ENCODE measurements at places on chromosomes 3 and 15. TPM values are rescaled to one million over a fixed set of nuclear protein-coding genes. Genes with fewer than 3 reads are reported as not detected.

Gene WDR93
- total RNA-seq, result not detected

Gene SQOR
- 34.0 TPM for total RNA-seq

Gene KCNH8
- not detected for total RNA-seq

Gene CKMT1A
- total RNA-seq, result not detected

Gene ZDHHC19
- not detected for total RNA-seq

Gene CTXND1
- not detected for total RNA-seq

Gene PLSCR2
- not detected for total RNA-seq

Gene DAZL
- not detected for total RNA-seq

Gene LAMB2
- total RNA-seq, result 238 TPM

Gene ATP13A4
- total RNA-seq, result not detected

Gene SI
- not detected for total RNA-seq

Gene ITPKA
- 14.2 TPM for total RNA-seq
